ENCODE measurements at places on chromosomes 13 and 19.

DNA sequence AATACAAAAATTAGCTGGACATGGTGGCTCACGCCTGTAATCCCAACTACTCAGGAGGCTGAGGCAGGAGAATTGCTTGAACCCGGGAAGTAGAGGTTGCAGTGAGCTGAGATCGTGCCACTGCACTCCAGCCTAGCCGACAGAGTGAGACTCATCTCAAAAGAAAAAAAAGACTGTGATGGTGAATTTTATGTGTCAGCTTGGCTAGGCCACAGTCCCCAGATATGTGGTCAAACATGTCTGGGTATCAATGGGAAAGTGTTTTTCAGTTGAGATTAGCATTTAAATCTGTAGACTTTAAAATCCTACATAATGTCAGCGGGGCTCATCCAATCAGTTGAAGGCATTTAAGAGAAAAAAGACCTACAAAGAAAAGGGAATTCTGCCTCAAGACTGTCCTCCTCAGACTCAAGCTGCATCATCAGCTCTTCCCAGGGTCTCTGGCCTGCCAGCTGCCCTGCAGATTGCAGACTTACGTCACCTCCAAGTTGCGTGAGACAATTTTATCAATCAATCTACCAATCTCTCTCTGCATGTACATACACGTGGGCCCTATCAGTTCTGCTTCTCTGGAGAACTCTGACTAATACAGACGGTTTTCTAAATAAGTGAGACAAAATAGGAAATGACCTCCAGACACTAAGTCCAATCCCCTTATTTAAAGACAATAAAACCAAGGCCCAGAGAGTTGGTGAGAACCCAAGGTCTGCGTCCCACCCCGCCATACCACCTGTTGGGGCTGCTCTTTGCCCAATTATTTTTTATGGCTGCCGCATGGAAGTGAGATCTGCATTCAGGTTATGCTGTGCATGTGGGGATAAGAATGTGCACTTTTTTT is 99.2 kb downstream of the ABCC4 start:
- DNase-seq = no peak

DNA sequence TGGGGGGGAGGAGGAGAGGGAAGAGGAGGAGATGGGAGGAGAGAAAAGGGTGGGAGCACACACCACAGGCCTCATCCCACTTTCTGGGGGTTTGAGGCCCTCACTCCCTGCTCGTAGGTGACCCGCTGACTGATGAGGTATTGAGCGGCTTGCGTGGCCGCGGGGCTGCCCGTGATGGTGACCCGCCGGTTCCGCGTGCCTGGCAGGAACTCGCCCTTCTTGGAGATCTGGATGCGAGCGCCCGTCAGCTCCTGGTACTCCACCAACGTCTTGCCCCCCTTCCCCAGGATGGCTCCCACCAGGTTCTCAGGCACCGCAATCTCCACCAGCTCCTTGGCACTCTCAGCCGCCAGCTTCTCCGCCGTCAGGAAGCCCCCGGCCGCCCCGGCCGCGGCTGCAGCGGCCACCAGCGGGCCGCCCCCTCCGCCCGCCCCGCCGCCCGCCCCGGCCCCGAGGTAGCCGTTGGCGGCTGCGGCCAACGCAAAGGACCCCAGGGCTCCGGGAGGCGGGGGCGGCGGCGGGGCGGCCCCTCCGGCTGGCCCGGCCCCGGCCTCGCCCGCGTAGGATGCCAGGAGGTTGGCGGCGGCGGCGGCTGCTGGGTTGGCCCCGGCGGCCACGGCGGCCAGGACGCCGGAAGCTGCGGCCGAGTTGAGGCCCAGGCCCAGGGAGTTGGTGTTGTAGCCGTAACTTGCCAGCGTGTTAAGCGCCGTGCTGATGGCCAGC is 25.4 kb upstream of the NANOS2 start:
- DNase-seq = no peak

GRCh38 chr19:3079578-3079977 is 14.6 kb upstream of the GNA11 start:
- no peak for DNase-seq

DNA sequence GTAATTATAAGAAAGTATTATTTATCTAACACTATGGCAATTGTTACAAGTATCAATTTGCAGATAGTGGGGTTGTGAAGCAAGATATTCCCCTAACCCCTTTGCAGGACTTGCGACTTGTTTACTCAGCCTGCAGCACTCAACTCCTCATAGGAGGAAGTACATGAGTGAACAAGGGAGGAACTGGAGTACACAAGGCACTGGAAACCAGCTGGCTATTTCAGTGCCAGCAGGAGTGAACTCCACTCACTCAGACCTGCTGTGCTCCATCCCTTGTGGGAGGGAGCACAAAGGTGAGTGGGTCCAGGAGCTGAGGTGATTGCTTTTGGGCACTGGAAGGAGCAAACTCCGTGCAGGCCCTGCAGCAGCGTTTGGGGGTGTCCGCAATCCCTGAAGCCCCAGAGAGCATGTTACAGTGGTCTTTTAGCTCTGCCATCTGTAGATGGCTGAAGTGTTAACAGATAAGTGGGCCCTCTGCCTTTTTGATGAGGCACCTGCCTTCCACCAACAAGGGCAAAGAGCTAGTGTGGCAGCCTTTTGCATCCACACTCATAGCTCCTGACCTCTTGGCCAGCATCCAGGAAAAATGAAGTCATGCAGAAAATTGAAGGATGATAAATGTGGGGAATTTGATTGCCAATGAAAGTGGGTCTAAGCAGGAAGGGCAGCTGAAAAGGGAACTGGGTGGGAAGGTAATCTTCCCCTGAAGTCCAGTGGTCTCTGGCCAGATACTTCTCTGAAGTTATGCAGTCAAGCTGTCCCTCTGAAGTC is 802.2 kb upstream of the MIR17HG start:
- no peak for DNase-seq

Measured in NCI-H187 (cell line).